NB4 (cell line): ENCODE measurements at places on chromosomes 5 and 9.

GRCh38 chr5:141765896-141766551 is 84.0 kb upstream of the ARAP3 start:
- DNase-seq = no peak

GRCh38 chr9:130172161-130172857 is at the start of gene NCS1:
Gene NCS1 (plus strand): TSS chr9:130172404. CDS start chr9:130172664, 260 bp downstream.
- DNase-seq = peak; percentile 74

DNA sequence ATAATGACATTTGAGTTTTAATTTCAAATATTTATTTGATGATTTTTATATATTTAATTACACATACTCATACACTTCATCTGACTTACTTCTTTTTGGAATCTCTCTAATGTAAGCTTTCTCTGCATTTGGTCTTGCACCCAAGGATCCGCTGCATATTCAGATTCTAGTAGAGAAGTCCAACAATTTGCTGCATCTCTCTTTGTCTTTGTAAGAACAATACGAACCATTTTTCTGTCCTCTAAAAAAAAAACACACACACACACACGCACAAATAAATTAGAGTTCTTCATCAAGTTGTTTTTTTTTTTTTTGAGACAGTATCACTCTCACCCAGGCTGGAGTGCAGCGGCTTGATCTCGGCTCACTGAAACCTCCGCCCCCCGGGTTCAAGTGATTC is 3.1 kb downstream of the NUDCD2 start:
- no peak for DNase-seq

DNA sequence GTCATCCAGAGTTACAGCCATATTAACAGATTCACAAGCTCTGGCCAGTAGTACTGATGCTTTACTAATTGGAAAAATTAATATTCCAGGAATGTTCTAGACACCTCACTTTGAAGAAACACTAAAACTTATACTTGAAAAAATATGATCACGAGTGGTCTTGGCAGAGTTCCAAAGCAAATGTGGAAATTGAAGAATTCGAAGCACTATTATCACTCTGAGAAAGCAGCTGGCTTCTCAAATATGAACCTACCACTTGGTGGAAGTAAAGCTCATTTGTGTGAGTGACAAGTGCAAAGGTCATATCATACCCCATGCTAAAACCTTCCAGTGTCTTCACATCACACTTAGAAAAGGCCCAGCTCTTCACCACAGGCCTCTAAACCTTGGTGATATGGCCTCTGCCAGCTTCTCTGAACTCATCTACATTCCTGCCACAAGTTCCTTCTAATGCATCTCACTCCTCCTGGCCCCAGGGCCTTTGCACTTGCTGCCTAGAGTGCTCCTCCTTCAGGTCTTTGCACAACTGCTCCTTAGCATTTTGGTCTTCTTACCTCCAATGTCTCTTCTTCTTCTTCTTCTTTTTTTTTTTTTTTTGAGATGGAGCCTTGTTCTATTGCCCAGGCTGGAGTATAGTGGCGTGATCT is 175.7 kb upstream of the SMIM23 start:
- DNase-seq = no peak

DNA sequence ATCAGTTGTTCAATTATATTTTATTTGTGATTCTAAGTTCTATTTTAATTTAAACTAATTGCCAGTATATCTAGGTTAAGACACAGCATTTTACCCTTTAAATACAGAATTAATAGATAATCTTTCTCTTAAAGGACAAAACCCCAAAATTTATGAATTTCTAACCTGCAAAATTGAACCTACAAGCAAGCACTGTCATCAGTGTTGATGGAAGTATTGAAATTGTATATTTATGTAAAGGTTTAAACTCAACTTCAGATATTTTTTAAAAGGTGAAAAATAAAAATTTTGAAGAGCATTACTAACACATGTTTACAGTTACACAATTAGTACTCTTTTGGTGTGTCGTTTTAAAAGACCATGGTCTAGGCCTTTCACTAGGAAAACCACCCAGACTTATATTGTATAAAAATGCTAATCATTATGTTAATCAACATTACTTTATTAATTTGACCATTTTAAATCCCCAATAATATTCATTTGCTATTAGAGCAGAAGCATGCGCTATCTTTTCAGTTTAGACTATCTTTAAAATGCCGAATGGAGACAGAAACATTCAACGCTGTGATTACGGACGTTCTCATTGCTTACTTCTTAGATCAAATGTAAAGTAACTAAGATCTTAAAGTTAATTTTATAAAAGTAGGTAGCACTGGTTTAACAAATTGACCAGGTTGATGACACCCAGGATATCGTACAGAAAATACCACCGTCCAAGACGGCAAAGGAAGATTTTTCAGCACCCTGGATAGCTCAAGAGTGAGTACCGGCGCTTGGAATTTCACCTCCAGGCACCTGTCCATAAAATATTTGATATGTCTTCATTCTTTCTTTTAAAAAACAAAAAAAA is 3.2 kb downstream of the OTP start:
- no peak for DNase-seq

DNA sequence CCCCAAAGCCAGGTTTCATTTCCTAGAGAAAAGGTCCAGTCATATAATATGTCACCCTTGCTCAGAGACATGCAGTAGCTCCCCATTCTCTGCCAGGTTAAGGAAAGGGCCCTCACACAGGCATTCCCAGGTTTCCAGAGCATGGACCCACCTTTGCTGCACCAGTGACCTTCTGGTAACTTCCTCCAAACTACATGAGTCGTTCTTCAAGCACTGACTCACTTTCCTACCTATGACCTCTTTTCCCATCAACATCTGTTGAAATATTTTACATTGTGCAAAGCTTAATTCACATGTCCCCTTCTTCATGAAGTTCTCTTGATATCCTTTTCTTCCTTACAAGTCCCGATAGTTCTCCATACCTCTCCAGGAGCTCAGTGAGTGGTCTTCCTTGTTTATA is 25.9 kb downstream of the SH3TC2 start:
- peak; percentile 4 for DNase-seq

- peak; percentile 75 for DNase-seq
These were observed 8.2 kb upstream of the ZFYVE16 start for GRCh38 chr5:80399526-80400239.

DNA sequence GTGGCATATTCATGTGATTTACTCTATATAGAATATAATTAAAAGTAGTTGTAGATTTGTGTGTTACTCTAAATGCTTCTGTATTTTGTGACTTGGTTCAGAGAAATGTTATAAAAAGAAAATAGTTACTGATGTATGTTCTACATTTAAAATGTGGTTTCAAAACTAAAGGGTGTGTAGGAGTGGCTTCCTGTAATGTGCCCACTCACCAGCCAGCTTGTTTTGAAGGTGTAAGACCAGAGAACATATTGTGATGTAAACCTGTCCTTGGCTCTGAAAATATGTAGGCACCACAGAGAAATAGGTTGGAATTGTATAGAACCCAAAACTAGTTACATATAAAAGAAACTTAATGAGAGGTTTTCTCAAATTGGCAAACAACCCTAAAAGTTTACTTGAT is 51.2 kb upstream of the ARRDC3 start:
- DNase-seq = peak; percentile 36

- peak; percentile 81 for DNase-seq
These were observed 960 bp upstream of the IFNB1 start for GRCh38 chr9:21078702-21079101.

GRCh38 chr5:154654486-154655371 is 100.4 kb upstream of the LARP1 start:
- peak; percentile 22 for DNase-seq

DNA sequence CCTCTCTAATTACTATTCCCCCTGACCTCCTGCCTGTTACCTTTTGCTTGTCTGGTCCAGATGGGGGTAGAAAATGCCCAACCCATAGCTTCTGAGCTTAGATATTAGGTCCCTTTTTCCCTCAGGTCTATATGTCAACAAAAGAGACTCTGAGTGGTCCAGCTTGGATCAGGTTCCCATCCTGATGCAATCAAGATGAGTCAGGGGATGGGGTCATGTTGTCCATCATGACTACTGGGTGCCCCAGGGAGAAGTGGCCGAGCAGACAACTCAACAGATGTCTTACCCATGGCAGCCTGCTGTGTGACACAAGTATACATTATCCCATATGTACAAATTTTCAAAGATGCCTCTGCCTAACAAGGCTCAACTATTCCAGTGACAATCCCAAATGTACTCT is 9.1 kb upstream of the ANKH start:
- peak; percentile 35 for DNase-seq

GRCh38 chr9:116318468-116319374 is 165.1 kb downstream of the PAPPA start:
- no peak for DNase-seq

- no peak for DNase-seq
These were observed 34.0 kb downstream of the CDK5RAP2 start for GRCh38 chr9:120545701-120546550.

- peak; percentile 75 for DNase-seq
These were observed 8.9 kb upstream of the FBXO38 start for GRCh38 chr5:148374690-148375360.

DNA sequence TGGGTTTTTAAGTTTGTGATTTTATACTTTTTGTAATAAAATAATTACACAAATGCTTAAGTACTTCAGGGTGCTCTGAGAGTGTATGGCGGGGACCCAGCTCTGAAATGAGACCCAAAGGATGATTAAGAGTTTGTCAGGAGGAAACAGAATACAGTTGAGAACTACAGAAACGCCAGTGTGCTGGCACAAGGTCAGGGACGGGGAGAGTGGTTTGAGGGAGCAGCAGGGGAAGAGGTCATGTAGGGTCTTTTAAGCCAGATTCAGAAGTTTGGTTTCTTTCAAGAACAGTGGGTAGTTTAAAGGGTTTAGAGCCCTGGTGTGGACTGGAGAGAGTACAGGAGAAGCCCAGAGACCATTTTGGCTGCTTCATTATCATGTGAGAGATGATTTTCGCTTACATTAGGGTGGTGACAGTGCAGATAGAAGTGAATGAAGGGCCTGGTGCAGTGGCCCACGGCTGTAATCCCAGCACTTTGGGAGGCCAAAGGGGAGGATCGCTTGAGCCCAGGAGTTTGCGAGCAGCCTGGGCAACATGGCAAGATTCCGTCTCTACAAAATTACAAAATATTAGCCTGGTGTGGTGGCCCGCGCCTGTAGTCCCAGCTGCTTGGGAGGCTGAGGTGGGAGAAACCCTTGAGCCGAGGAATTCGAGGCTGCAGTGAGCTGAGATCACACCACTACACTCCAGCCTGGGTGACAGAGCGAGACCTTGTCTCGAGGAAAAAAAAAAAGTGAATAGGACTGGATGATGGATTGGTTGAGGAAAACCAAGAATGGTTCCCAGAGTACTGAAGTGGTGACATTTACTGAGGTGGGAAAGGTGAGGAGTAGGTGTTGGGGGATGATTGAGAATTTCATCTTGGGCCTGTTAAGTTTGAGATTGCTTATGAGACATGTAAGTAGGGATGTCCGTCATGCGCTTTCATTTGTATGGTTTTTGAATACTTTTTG is 1.4 kb upstream of the ETF1 start:
- DNase-seq = peak; percentile 29

GRCh38 chr9:92986176-92987119 is 39.1 kb downstream of the FGD3 start:
- DNase-seq = peak; percentile 62

DNA sequence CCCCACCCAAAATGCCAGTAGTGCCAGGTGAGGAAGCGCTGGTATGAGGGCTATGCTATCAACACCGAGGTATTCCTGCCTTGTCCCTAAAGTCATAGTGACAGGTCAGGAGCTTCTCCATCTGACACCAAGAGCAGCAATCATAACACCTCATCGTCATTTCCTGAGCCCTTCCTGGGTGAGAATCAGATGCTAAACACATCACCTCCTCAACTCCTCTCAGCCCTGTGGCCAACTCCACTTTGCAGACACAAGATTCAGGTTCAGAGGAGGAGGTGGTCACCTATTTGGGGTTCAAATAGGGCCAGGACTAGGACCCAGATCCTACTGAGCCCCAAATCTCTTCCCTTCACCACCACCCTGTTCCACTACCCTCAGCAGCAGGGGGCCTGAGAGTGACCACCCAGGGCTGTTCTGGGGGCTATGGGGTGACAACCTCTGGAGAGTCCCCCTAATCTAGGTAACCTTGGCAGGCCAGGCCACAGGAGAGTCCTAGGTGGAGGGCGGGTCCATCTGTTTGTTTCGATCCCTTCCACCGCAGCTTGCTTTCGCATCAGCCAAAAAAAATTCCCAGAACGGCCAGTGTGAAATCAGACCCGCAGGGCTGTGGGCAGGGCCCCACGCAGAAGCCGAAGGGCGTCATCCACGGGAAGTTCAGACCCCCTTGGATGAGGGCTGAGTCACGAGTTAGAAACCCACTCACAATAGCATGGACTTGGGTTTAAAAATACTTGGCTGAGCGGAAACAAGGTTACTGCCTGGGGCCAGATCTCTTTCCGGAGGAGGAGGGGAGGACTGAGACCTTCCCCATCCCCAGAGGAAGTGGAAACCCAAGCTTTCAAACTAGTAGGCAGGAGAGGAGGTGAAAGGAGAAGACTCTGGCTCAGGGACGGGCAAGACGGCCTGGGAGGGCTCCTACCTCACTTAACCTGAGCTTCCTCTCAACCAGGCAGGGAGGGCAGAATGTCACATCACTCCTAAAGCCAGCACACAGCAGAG is 8.7 kb downstream of the STK10 start:
- peak; percentile 88 for DNase-seq

GRCh38 chr5:640461-641330 is 28.6 kb downstream of the CEP72 start:
- no peak for DNase-seq

DNA sequence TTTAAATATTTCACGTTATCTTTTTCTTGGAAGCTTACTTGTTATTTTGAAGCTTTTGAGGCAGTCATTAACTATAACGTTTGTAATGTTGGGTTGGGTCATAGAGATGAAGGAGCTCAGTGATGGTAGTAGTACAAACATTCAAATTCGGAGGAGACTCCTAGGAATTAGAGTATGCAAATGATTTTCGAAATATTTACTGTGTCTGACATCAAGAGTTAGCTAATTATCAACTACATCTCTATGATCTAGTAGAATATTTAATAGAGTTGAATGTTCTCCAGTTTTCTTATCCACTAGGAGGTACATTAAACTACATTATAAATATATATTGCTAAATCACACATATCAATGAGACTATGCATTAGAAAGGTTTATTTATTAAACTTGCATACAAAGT is 28.8 kb upstream of the C5orf24 start:
- DNase-seq = no peak

DNA sequence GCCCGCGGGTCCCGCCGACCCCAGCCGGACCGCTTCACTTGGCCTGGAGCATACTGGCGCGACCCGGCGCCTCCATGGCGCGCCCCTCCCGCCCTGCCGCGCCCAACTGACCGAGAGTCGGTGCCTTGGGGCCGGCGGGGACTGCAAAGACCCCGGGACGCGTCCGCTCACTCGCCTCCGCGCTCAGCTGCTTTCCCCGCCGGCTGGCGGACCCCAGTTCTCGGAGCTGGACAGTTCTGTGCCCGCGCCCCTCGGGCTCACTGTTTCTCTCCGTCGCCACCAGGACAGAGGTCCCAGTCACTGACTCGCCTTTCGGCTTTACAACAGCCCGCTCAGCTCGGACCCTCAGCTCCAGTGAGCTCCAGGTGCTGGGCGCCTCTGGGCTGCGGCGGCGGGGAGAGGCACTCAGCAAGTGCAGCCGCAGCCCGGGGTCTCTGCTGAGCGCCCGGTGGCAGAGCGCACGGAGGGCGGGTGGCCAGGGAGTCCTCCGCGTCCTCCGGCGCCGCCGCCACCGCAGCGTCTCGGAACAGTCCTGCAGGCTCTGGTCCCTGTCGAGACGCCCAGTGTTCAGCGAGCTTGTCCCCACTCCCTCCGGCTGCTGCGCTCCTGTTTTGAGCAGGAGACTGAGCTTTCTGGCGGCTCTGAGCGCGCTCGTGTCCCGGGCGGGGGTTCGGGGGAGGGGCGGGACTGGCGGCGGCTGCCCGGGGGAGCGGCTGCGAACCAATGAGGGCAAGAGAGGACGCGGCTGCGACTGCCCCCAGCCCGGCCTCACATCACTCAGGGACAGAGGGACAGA is at the start of gene SMIM32:
Gene SMIM32, minus strand, starts transcription at position 637 of the 796 bp plus-strand sequence. CDS start 638 bp downstream, outside the sequence.
- DNase-seq = no peak

GRCh38 chr9:131755541-131756198 is 15.8 kb upstream of the RAPGEF1 start:
- peak; percentile 84 for DNase-seq
